ENCODE measurements at places on chromosomes 3 and 15.

DNA sequence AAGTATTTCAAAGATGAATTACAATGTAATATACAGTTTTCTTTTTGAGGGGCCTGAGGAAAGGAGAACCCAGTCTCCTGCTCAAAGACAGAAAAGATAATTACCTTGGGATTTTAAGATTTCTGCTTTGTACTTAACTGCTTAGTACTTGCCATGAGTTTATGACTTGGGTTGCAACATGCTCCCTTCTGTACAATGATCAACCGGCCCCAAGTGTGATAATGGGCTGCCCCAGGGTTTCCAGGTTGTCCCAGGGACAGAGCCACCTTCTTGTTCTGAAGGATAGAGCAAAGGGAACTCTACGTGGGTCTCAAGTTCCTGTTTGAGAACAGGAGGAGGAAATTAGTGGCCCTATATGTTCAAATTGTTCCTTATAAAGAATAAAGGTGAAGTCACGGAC is 104.8 kb downstream of the ABHD5 start:
- DNase-seq: no peak

DNA sequence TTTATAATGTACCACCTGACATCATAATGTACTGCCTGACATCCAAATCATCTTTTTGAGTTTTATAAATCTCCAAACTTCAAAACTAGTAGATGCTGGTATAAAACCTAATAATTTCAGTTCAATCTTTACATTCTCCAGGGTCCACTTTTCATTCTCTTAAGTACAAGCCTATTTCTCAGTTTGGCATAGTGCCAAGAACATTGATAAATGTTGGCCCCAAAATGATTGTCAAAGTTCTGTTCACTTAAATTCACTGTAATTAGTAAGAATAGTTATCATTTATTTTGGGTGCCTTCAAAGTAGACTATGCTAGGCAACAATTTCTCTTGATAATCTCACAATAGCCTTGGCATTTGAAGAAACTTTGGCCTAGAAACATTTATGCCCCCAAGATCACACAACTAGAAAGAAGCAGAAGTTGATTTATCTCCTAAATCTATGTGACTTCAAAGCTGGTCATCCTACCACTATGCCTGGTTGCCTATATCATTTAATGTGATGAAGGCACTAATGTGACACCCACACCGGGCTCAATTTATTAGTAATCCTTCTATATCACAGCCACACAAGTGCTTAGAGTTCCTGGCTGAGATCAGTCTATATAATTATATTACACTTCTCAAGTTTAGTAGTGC is 101.7 kb downstream of the ZNF609 start:
- DNase-seq: no peak

DNA sequence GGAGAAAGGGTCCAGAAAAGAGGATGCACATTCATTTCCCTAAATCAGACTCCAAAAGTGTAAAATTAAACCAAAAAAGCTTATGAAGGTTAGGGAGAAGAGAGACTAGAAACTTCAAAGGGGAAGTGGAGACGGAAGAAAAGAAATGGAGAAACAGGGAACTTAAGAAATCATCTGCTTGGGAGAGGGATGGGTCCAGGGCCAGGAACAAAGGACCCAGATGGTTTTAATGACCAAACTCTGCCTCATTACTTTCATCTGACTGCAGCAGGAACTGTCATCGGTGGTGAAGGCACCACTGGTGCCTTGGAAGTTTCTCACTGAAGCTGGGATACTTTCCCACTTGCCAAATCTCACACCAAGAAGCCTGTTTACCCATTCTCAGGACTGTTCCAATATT is 70.5 kb upstream of the SLC4A7 start:
- DNase-seq: no peak

- no peak for DNase-seq
Observed at GRCh38 chr15:41773332-41773728, 954 bp upstream of the MAPKBP1 start.

DNA sequence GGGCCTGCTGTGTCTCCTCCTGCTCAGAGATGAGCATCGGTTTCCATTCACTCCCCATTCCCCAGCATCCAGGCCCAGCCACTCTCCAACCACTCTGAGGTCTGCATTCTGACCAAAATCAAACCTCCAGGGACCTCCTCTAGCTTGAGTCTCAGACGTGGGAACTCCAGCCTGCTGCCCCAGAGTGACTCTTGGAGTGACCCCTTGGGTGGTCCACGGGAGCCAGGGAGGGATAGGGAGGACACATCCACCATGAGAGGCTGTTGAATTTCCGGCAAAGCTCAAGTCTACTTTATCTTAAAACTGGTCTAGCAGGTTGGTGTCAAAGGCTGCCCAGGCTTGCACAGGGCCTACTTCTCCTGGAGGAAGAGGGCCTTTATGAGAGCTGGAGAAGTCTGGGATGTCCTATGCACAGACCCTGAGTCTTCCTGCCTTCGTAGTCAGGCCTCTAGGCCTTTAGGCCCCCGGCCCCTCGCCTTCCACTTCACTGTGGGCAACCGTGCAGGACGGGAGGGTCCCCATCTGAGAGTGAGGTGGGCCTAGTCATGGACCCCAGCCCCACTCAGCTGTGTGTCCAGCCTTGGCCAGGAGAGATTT is 8.9 kb downstream of the CISH start:
- no peak for DNase-seq

- no peak for DNase-seq
Observed at GRCh38 chr3:168671091-168671490, 575.4 kb upstream of the GOLIM4 start.

- no peak for DNase-seq
Observed at GRCh38 chr3:178966299-178967176, 105.1 kb downstream of the ZMAT3 start.

GRCh38 chr3:187291512-187292132 is at the start of gene MASP1:
Gene MASP1 (minus strand): TSS chr3:187291737. CDS start chr3:187291632, 105 bp downstream.
- DNase-seq: no peak
